ENCODE measurements at places on chromosomes 3 and 15.

DNA sequence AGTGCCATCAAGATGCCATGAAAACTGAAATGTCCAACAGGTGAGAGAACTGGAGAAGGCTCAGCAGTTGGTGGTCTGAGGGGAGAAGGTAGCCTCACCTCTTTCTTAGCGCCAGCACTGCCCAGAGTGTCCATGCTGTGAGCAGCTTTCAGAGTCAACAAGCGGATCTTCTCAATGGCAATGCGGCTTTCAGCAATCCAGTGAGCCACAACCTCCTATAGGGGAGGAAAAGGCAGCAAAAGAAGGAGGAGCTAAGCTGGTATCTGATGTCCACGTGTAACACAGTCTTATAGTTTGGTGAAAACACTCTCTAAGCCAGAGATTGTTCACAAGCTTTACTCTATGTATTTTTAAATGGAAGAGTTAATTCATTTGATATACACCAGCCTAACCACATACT is 36.1 kb upstream of the ACKR4 start:
- peak; percentile 91 for DNase-seq

DNA sequence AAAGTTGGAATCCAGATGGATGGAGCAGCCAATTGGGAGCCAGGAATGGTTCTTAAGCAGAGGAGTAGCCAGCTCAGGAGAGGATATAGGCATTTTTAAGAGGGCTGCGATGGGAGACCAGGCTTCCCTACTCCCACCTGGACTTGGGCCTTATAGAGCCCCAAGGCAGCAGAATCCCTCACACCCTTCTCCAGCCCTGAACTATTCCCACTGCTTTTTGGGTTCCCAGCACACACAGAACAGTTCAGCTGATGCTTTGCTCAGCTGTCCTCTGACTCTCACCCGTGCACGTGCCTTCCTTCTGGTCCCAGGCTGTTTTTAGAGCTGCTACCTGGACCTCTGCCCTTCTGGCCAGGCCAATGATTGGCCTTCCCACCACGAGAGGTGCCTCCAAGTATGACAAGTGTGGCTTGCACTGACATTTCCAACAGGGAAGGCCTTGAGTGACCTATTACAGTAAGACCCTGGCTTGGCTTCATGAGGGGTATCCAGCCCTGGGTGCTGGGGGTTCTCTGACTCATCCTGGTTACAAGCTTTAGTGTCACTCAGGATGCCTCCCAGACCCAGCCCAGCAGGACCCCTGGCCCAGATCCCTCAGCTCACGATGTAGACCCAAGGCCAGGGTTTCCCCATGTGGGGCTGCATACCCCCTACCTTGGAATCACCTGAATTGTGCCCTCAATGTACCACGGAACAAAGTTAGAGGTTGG is 25.2 kb downstream of the NOX5 start:
- no peak for DNase-seq

- DNase-seq: peak; percentile 69
These were observed 9.7 kb downstream of the STOML1 start for GRCh38 chr15:73982222-73982962.

- peak; percentile 72 for DNase-seq
These were observed 202.1 kb downstream of the GREM1 start for GRCh38 chr15:32919749-32920414.

DNA sequence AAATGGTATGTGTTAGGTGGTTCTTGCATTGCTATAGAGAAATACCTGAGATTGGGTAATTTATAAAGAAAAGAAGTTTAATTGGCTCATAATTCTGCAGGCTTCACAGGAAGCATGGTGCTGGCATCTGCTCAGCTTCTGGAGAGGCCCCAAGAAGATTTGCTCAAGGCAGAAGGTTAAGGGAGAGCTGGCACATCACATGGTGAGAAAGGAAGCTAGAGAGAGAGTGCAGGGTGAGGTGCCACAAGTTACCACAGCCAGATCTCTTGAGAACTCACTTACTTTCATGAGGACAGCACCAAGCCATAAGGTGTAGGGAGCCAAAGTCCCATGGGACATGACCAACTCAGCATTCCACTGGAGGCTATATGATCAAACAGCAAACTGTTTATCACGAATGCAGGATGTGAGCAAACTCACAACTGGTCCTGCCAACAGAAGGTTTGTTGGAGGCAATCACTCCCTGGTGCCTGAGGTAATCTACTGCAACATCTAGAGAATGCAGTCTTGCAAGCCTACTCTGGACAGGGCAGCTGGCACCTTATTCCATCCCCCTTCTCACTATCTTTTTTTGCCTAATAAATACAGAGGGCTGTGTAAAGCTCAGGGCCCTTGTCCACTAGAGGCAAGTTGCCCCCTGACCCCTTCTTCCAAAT is 28.1 kb upstream of the CCR2 start:
- DNase-seq: no peak

- DNase-seq: no peak
These were observed 64.7 kb upstream of the GATA2 start for GRCh38 chr3:128557531-128558280.

DNA sequence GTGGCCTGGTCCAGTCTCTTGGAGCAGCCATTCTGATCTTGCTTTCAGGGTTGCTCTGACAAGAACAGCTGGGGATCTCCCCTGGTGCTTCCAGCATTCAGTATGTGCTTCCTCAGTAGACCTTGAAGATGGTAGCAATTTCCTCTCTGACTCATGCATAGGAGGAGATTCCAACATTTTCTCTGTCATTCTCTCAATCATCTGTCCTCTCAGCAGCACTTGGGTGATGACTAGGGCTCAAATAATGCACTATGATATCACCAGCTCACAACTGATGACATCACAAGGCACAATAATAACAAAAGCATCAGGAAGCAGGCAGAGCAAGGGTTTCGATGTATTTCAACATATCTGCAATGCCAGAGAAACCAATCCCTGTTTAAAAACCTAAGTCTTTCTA is 52.7 kb downstream of the NFKBIZ start:
- no peak for DNase-seq

DNA sequence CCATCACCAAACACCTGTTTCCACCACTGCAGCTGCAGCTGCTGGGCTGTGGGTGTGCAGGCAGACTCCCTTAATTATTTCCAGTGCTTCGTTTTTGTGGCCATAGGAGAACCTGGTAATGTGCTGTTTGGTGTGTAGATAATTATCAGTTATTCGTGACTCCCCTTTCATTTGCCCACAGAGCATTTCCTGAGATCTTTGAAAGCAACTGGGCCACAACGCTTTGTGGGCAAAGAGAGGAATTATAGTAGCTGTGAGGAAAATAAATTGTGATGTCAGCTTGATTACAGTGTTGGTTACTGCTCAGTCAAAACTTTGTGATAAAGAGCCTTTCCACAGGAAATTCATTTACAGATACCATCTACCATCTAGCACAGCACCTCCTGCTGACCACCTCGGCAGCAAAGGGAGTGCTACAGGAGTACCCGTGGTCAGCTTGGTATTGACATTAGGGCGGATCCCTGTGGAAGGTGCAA is 193.3 kb upstream of the SLCO3A1 start:
- DNase-seq: no peak

GRCh38 chr15:55586808-55587207 is 1.3 kb downstream of the PYGO1 start:
- no peak for DNase-seq

GRCh38 chr3:116302087-116302747 is 143.1 kb downstream of the LSAMP start:
- DNase-seq: no peak

DNA sequence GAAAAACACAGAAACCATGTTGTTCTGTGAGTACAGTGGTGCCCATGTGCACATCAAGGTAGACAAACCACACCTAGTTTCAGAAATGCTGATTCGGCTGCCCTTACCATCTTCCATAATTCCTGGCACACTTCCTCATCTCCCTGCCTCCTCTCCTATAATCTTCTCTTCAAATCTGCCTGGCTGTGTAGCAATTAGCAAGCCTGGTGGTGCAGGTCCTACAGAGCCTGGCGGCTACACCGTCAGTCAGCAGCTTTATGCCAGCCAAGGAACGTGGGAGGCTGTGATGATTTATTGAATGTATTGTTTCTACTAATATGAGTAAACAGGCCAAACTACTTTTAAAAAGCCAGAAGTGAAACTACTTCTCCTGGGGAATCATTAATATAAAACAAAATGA is 106.8 kb downstream of the SEMA6D start:
- DNase-seq: no peak

DNA sequence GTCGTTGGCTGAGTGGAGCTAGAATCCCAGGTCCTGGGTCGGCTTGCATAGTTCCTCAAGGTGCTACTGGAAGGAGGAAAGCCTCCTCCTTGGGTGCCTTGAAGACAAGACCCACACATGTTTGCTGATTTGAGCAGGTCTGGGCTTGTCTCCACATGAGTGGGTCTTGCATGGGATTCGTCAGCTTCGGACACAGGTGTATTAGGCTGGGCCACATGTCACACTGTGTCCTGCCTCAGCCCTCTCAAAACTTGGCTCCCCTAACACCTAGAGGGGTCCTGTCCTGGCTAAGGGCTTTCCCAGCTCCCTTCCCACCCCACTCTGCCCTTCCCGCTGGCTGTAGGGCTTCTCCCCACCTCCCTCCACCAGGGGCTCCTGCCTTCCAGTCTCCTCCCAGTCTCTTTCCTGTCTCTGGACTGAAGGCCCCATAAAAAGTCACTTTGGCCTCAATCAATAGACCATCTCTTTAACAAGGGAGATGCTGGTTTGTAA is 73.0 kb upstream of the ADPGK start:
- DNase-seq: no peak

- DNase-seq: no peak
These were observed 119.1 kb downstream of the OPA1 start for GRCh38 chr3:193711964-193712598.

- DNase-seq: no peak
These were observed 544.4 kb downstream of the DIPK2A start for GRCh38 chr3:144516026-144516425.

GRCh38 chr3:170517242-170517945 is 68.5 kb downstream of the SLC7A14 start:
- DNase-seq: no peak

GRCh38 chr15:23566071-23566554 is 639 bp downstream of the MKRN3 start:
- no peak for DNase-seq

DNA sequence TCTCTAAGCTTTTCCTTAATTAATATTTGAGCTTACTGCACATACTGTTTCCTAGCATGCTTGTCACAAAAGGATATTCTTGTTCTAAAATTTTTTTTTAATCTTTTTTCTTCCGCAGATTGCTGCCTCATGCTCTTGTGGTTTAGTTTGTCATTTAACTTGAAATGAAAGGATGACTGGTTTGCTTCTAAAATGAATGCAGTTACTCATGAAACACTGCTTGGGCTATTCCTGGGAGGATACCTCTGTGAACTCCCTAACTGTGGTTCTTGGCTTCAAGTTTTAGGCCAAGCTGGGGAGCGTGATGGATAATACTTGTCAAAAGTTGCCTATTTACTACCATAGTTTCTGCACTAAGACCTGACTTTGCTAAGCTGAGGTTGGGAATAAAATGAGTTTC is 64.0 kb downstream of the USP13 start:
- DNase-seq: no peak

- no peak for DNase-seq
These were observed 22.5 kb downstream of the TMEM44 start for GRCh38 chr3:194610689-194611088.

- no peak for DNase-seq
These were observed 420.0 kb downstream of the ROBO2 start for GRCh38 chr3:77459926-77460325.

DNA sequence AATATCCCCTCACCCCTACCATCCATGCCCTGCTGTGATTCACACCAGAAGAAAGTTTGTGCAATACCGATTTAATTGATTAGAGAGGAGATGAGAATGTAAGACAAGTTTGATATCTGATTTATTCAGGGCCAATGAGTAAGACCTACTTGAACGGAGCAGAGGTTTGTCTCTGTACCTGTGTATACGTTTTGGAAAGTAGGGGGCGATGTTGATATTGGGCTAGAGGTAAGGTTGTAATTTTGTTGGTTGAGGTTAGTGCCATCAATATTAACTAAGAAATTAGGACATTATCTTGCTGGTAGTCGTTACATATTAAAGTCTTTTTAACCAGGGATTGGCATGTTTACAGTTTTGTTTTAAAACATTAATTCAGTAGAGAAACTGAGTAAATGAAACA is 20.5 kb downstream of the EAF2 start:
- no peak for DNase-seq

- DNase-seq: no peak
These were observed 15.6 kb upstream of the STRA6 start for GRCh38 chr15:74217907-74218885.

DNA sequence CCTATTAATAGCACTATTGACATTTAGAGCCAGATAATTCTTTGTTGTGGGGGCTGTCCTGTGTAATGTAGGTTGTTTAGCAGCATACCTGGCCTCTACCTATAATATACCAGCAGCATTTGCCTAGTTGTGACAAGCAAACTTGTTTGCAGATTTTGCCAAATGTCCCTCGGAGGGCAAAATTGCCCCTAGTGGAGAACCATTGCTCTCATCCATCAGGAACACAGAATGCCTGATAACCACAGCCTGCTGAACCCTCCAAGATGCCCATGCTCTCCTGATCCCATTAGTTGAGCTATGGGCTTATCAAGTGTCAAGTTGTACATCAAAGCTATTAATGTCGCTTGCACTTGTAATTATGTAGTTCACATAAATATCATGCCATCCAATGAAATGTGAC is 15.0 kb upstream of the KBTBD8 start:
- DNase-seq: no peak

DNA sequence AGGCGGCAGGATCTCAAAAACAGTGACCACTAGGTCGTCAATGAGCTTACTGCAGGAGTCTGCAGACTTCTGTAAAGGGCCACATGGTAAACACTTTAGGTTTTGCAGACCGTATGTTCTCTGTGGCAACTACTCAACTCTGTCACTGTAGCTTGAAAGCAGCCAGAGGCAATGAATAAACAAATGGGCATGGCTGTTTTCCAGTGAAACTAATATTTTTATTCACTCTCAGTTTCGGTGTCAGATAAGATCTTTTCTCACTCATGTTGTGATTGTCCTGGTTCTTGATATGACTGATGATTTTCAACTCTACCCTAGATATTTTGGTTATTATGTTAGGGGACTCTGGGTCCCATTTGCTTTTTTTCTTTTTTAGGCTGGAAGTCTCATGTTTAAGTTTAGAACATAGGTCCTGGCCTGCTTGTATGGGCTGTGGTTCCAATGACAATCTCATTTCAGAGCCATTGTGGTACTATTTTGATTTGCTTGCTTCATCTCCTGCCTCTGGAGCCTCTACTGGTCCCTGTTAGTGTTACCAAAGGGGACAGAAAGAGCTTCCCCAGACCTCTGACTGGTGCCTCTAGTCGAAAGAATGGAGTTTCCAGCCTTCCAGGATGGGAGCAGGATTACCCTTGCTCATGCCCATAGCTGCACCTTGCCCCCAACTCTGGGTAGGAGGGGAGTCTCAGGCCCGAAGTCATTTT is 222.0 kb downstream of the STT3B start:
- no peak for DNase-seq

GRCh38 chr3:120894316-120895057 is 13.5 kb upstream of the STXBP5L start:
- no peak for DNase-seq

GRCh38 chr3:82355228-82355627 is 593.8 kb upstream of the GBE1 start:
- DNase-seq: no peak

GRCh38 chr15:74208901-74209559 is 6.4 kb upstream of the STRA6 start:
- no peak for DNase-seq

- no peak for DNase-seq
These were observed 596 bp upstream of the LIMD1 start for GRCh38 chr3:45593708-45594601.
